Occipital lobe (tissue), 3 donors: ENCODE measurements at places on chromosomes 6 and 20.

DNA sequence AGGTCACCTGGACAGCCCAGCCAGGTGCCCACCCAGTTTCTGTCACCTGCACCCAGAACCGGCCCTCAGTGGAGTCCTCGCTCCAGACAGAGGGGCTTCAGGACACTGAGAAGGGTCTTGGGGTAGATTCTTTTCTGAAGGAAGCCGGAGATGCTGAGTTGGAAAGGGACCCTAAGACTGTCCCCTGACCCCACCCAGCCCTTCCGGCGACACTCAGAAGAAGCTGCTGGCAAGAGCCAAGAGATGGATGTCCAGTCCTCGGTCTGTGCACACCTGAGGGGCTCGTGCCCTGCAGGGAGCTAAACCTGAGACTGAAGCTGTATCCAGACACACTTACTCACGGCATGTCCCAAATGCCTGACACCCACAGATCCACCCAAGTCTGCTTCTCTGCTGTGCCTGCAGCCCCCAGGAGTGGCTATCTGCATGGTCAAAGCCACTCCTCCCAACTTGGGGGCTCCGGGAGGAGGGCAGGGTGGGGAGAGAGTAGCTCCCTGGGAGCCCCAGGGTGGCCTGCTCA, 20.2 kb downstream of the NTSR1 start:
- no peak for DNase-seq

DNA sequence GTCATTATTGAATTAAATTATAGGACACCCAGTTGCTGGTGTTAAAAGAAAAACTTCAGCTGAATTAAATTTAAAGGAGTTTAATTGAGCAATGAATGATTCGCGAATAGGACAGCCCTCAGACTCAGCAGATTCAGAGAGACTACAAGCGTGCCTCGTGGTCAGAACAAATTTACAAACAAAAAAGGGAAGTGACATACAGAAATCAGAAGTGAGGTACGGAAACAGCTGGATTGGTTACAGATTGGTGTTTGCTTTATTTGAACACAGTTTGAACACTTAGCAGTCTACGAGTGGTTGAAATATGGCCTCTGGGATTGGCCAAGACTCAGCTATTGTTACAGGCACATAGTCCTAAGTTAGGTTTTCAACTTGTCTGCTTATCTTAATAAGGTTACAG, 25.8 kb upstream of the TNFRSF21 start:
- no peak for DNase-seq

DNA sequence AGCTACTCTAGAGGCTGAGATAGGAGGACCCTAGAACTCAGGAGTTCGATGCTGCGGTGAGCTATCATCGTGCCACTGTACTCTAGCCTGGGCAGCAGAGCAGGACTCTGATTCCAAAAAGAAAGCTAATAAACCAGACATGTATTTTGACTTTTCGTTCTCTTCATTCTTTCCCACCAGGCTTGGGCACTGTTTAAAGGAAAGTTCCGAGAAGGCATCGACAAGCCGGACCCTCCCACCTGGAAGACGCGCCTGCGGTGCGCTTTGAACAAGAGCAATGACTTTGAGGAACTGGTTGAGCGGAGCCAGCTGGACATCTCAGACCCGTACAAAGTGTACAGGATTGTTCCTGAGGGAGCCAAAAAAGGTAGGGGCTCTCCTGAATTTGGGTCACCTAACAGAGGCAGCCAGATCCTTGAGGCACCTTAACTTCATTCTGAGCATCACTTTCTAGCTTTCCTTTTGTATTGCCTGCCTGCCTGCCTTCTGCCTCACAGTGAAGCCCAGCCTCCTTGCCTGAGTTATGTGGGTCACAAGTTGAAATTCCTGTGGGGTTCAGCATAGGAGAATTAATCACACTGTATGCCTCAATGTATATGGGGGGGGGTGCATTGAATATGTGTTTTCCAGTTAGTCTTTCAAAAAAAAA, 3.2 kb downstream of the IRF4 start:
- no peak for DNase-seq

DNA sequence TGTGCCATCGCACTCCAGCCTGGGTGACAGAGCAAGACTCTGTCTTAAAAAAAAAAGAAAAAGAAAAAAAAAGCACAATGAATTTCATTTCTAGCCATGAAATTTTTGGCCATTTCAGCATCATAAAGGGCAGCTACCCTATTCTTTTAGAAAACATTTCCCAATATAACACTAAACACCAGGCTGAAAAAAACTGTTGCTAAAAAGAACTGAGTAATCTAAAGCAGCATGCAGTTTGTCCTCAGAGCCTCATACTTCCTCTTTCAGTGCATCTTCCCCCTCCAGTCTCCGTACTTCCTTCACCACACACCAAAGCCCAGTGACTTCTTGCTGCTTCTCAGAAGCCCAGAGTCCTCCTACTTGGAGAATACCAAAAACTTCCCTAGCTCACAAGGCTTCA, 5.6 kb upstream of the IFNGR1 start:
- DNase-seq, result no peak

DNA sequence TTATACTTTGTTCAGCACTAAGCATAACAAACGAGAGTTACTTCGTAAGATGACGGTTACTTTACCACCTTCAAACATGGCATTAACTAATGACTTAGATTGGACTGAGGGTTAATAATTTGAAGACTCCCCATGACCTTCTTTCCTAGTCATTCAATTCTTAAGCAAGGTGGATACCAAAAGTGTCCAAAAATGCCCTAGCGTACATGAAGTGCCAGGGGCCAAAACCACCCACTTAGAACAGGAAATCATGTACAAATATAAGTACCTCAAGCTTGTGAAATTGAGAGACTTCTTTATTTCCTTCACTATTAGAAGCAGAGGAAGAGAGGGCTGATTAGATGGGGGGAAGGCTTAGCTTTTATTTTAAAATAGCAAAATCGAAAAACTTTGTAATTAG, 166.4 kb downstream of the ATXN1 start:
- DNase-seq, result no peak

DNA sequence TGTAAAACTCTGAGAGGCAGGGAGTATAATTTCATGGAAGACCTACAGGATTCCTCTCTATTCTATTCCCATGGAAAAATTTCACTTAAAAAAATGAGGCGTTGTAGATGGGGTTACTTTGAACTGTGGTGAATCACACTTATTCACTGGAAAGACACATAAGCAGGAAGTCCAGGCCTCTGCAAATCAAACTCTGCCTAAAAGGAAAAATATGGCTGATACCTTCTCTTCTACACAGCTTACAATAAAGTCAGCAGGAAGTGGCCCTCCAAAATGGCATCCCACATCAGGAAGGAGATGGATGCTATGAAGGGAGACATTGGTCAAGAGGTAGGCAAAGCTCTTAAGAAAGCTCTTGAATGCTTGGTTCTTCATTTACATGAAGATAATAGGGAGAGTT, 115.9 kb downstream of the FYN start:
- DNase-seq, result no peak

DNA sequence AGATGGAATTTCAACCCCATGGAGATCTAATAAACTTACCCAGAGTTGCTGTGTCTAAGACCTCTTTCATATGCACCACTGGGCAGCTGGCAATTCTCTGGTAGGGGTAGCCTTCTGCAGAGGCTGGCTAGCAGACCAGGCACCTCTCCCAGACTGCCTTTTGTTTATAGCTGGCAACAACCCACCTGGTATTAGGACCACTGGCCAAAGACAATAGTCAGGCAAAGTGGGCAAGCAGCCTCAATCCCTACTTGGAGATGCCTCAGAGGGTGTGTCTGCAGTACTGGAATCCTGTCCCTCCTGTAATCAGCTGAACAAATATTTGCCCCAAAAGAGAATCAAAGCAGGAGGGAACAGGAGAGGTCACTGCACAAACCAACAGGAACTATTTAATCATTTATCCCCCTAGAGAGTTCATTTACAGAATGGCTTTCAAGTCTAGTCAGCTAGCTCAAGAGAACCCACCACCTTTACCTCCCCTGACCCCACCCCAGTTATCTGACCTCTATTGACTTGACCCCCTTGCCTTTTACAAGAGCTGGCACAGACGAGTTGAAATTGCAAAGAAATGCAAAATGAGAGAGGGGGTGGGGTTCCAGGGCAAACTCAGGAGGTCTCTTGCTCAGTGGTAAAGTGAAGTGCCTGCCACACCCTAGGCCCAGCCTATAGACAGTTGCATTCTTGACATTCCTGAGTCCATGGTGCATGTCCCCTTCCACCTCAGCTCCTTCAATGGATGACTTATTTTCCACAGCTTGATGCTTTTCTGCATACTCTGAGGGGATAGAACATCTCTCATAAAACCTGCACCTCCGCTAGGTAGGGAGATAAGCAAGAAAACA, 2.8 kb downstream of the BCL2L1 start:
- DNase-seq, result no peak

- no peak for DNase-seq
Observed at GRCh38 chr6:119285908-119286625, 63.5 kb downstream of the MAN1A1 start.

DNA sequence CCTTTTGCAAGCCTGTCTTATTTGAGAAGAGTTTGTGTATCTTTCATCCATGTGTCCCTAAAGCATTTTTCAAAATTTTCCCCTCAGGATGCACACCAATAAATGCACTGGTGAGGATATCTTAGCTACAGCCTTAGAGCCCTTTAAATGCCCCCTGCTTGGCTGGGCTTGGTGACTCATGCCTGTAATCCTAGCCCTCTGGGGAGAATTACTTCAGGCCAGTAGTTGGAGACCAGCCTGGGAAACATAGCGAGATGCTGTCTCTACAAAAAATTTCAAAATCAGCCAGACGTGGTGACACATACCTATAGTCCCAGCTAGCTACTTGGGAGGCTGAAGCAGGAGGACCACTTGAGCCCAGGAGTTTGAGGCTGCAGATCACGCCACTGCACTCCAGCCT, 33.8 kb upstream of the PLCB4 start:
- no peak for DNase-seq

DNA sequence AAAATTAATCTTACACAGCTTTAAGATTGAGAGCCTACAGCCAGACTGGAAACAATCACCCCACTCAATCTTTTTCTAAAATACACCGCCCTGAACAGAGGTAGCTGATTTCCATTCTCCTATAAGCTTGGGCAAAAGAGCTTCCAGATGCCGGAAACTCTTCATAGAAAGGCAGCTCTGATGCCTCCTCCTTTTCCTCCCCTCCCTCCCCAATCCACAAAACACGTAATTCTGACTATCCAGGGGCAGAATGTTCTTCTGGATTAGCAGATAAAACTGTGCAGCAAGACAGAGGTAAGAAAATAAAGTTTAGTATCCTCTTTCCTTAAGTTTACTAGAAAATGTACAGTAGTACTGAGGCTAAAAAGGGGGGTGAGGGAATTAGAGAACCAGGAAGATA, 15.8 kb downstream of the ADNP start:
- DNase-seq, result no peak

DNA sequence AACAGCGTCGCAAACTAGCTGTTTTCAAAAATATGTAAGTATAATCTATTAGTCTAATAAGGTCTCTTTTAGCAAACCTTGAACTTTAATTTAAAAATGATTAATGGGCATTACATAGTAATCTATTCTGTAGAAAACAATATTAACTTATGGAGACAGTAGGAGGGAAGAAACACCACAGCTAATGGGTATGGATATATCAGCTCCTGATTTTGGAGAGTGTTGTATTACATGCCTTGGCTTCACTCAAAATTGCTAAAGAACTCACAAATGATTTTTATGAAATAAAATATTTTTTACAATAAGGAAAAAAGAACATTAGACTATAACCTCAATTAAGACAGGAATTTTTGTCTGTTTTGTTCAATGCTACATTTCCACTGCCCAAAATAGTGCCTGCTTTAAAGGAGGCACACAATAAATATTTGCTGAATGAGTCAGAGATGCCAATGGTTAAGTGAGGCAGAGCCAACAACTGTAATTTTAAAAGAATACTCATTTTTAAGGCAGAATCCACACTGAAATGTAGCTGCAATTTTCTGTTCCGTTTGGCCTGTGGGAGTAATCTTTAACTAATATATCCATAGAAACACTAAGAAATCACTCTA, 15.7 kb downstream of the ATG5 start:
- no peak for DNase-seq

- no peak for DNase-seq
Observed at GRCh38 chr20:31681769-31682168, 40.9 kb downstream of the BCL2L1 start.
